ENCODE measurements at places on chromosomes 2 and 18.

- DNase-seq: no peak
These were observed 121.0 kb downstream of the MYO3B start for GRCh38 chr2:170298861-170299429.

DNA sequence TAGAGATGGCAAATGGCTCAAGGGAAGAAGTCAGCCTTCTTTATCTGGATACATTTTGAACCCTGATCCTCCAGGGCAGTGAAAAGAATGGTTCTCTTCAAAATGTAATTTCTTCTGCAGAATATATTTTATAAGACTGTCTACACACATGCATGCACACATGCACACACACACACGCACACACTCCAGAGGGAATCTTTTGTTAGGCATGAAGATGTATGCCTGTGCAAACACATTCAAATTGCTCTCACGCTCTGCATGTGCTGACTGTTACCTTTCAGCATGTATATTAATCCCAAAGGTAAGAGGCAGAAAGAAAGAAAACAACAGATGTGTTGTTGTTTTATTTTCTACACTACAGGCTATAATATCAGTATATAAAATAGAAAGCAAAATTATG lies 43.2 kb downstream of the SLC5A7 start:
- no peak for DNase-seq

DNA sequence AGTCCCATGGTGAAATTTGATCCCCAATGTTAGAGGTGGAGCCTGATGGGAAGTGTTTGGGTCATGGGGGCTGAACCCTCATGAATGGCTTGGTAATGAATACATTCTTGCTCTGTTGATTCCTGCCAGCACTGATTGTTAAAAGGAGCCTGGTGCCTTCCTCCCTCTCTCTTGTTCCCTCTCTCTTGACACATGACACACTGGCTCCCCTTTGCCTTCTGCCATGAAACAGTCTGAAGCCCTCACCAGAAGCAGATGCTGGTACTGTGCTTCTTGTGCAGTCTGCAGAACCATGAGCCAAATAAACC lies 30.6 kb upstream of the EPC2 start:
- DNase-seq: no peak

GRCh38 chr2:1607236-1607920 lies 136.9 kb downstream of the PXDN start:
- no peak for DNase-seq

GRCh38 chr18:28163201-28163775 lies 13.6 kb downstream of the CDH2 start:
- DNase-seq: no peak

DNA sequence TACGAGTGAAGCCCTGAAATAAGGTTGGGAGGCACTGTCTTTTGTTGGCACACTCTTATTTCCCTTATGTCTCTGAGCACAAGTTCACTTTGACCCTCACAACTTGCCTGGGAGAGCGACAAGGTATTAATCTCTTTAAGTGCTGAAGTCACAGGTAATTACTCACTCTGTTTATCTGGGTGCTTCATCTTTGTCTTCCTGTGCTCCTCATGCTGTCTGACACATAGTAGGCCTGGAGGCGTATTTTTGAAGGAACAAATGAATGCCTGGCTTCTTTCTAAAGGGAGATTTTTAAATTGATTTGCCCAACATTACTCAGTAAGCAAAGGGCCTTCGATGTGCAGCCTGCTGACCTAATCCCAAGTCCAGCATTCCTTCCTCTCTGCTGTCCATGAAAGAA lies 507.1 kb upstream of the TNP1 start:
- DNase-seq: no peak

DNA sequence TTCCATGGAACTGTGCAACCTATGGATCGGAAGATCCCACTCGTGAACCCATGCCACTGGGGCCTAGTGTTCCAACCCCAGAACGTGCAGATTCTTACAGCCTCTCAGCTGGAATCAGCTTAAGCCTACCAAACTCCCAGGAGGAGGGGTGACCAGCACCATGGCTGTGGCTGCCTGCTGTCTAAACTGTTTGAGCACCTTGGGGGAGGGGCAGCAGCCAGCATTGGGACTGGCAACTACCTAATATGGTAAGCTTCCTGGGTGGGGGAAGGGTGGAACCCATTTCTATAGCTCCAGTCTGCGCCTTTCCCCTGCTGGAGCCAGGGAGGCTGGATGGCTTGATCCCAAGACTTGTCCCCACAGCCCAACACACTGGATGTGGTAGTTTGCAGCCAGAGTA lies 10.7 kb upstream of the POLE4 start:
- DNase-seq: no peak

DNA sequence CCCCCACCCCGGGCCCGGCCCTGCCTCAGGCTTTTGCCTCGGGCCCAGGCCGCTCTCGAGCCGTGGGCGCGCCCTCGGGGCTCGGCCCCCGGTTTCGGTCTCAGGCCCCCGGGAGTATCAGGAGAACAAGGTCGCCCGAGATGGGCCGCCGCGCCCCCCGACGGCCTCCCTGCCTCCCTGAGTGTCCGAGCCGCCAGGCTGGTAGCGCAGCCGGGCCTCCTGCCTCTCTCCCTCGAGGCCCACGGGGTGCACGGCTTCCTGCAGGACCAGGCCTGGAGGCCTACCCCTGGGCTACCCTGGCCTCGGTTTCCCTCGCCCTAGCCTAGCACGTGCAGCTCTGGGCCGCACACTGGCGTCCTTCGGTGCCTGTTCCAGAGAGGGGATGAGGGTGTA lies 8.4 kb downstream of the GBX2 start:
- no peak for DNase-seq

- DNase-seq: no peak
These were observed 105.4 kb downstream of the KCNH7 start for GRCh38 chr2:162732946-162733698.

- no peak for DNase-seq
These were observed 951.3 kb downstream of the TSN start for GRCh38 chr2:122706757-122707223.

DNA sequence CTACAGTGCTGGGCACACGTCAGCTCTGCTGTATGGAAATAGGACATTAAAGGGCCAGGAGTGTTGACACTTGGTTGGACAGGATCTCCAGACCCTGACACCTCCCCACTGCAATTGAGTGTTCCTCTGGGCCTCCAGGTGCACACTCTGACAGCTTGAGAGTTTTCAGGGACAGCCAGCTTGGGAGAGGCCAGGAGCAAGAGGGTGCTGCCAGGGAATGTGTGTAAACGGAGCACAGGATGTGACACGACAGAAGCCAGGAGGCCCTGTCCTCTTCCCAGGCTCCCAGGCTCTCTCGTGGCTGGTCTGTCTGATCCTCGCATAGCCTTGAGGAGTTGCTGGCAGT lies 318.1 kb upstream of the HS6ST1 start:
- no peak for DNase-seq

- DNase-seq: no peak
These were observed 330.9 kb downstream of the RIT2 start for GRCh38 chr18:42784632-42785031.

- DNase-seq: no peak
These were observed 20.0 kb downstream of the ST3GAL5 start for GRCh38 chr2:85868822-85869221.

GRCh38 chr2:140199312-140199711 lies 1419.1 kb upstream of the NXPH2 start:
- no peak for DNase-seq

All from GM20000 (cell line).